ENCODE measurements at places on chromosomes 2 and 18.

- no peak for DNase-seq
These were observed 27.7 kb downstream of the METTL8 start for GRCh38 chr2:171406044-171406443.

GRCh38 chr2:169702996-169703395 lies 8.7 kb downstream of the PHOSPHO2 start:
- no peak for DNase-seq

DNA sequence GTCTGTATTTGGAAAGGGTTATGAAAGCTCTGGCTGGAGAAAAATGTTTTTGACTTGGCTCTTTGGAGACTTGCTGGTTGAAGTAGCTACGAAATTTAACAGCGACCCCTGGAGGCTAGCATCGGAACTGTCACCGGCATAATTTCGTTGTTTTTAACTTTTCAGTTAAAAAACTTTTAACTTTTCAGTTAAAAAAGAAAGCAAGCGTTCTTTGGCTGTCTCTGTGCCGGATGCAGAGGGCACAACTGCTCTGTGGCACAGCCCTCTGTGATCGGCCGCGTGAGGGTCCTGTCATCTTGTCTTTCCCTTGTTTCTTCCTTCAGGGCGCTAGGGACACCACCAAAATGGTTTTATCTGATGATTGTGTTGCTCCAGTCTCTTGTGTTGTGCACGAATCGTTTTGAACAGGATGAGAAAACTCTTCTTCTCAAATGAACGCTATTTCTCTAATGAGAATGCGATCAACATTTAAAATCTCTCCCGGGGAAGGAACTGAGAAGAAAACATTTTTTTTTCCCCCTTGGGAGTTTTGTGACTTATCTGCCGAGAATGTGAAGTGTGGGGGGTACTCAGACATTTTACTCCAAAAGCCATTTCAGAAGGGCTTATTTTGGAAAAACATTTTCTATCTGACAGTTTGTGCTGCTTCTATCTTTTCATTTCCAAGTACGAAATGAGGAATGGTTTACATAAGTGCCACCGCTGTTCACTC lies 57.1 kb downstream of the ADCYAP1 start:
- no peak for DNase-seq

DNA sequence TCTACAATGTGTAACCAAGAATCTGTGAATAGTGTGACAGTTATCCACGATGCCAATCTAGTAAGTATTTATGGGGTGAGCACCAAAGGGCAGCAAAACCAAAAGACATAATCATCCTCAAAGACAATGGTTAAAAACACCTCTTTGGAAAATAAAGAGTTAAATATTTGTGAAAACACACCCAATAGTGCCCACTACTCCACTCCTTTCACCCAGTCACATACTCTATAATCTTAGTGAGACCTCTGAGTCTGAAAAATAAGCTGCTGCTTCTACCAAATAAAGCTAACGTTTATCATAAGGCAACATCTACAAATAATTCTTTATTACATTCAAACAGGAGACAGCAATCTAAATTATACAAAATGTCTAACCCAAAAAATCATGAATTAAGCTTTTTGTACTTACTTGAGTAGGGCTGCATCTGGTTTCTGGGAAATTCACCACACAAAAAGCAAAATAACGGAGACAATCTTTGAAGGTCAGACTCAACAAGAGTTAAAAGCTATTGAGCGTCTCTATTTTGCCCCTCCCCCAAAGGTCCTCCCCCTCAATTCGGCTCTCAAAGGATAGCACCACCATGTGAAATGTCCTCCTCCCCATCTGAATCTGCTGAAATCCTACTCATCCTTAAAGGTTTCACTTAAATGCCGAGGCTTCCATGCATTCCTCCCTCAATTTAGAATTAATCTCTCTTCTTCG lies 2.0 kb downstream of the RAPH1 start:
- no peak for DNase-seq

DNA sequence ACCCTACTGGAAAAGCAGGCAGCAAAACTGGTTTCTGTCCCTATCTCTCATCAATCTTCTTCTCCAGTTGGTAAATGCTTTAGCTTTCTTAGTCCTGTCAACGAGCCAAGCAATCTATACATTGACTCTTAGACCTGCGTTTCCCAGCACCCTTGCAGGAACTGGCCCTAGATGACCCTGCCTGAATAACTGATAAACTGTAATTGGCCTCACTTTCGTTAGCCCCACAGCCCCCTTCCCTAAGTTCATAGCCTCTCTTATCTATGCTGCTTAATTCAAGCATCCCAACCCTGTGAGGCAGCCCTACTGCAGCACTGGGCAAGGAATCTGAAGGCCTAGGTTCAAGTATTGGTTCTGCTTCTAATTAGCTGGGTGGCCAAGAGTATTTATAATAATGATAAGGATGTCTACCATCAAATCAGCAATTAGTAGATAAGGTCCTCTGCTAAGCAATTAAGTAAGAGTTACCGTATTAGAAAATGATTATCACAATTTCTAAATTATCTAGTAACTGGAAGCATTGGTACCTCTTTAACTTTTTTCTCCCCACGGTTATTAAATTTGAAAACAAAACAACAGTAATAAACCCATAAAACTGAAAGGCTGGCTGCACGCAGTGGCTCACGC lies 86.4 kb upstream of the RMDN2 start:
- no peak for DNase-seq

DNA sequence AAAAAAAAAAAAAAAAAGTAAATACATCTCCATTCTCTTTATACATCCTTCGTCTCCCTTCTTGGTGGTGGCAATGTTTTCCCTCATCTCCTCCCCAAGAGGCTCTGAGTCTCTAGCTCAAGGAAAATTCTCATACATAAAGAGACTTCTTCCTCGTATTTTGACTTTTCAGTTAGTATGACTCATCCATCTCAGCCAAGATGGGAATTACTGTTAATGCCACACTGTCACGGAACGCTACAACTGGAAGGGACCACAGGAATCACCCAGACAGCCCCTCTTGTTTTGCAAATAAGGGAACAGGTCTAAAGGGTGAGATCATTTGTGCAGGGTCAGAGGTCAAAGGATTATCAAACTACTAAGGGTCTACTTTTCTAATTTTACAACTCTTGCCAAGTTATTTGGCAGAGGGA lies 19.5 kb downstream of the NFE2L2 start:
- DNase-seq, result no peak

DNA sequence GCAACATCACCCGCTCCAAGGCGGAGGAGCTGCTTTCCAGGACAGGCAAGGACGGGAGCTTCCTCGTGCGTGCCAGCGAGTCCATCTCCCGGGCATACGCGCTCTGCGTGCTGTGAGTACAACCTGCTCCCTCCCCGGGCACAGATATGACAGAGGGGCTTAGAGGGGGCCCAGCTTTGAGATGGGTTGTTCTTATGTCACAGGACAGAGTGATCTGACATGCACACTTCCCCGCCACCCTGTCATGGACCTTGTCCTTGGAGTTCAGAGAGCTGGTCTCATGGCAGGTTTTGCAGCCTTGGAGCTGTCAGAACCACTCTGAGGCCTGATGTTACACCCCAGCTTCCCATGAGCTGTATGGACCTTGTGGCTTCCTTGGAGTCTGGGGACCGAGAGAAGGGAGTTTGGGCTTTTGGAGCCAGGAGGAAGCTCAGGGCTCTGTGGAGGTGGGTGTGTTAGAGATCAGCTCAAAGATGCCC lies 398 bp downstream of the INPP5D start:
- no peak for DNase-seq

All from cerebellar nuclear complex (tissue), 1 donor.